CD4-positive, alpha-beta T cell treated with Interleukin-15 for 1 hour (primary cell): ENCODE measurements at places on chromosomes 16 and 17.

DNA sequence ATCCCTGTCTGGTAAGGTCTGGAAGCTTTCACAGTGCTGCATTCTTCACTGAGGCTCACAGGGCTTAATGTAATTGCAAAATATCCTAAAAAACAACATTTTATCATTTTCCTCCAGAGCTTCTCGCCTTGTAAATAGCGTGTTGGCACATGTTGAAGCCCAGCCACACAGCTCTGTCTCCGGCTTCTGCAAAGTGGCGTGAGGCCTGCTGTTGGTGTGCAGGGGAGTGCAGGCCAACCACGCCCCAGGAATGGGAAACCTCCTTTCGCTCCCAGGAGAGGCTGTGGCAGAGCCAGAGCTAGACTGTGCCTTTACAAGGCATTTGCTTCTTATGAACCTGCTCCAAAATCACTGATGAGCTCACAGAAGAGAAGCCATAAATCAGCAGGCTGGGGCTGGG lies 248.2 kb upstream of the MAF start:
- no peak for DNase-seq

DNA sequence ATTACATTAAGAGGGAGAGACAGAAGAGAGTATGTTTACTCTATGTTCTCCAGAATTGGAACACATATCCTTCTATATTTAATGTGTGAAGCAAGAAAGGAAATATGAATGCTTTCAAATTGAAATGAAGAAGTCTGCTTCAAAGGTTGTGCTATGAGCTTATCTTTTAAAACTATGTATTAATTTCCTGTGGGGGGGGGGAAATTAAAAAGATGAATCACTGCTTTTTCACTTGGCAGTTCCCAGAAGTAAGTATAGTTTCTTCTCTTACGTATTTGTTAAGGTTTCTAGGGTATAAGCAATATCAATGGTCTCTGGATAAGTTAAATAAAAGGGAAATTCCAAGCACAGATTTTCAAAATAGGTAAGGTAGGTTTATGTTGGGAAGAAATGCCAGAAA lies 7.0 kb downstream of the TERF2 start:
- no peak for DNase-seq

DNA sequence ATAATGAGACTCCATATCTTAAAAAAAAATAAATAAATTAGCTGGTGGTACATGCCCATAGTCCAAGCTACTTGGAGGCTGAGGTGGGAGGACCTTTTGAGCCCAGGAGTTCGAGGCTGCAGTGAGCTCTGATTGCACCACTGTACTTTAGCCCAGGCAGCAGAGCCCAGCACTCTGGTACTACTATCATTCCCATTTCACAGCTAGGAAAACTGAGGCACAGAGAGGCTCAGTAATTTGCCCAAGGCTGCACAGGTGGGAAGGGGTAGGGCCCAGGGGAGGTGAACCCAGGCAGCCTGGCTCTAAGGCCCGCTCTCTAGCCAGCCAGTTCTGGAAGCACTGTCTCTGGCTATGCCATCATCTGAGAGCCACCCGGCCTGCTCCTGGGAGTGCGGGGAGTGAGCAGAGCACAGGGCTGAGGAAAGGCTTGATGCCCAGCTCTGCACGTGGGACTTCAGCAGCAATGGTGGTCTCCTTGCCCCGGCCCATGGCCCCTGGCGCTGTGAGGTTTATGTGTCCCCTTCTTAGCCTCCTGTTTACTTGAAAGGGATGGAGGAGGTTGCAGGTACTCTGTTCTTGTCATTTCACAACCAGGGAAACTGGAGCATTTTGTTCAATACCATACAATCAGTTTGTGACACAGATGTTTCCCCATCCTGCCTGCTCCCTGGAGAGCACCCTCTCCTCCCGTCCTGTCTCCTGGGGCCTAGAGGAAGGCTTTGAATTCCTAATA lies 222.3 kb downstream of the KATNIP start:
- DNase-seq = no peak

GRCh38 chr17:13474073-13474800 lies 127.5 kb downstream of the HS3ST3A1 start:
- DNase-seq = no peak

DNA sequence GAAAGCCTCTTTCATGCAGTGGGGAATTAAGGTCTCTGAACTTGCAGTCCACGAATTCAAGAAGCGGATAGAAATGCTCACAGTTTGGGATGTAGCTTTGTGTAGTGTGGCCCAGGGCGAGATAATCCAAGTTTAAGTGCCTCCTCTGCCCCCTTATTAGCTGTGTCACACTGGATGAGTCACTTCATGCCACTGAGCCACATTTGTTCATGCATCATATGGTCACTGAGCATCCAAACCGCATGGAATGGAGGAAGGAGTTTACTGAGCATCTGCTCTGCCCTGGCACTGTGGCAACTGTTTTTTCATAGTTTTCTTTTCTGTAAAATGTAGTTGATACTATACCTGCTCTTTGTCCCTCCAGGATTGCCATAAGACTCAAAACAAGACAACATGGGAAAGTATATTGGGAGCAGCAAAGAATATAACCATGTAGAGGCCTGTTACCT lies 15.1 kb upstream of the DHX8 start:
- no peak for DNase-seq

- DNase-seq = no peak
Observed at GRCh38 chr16:10880594-10881452, 3.8 kb downstream of the CIITA start.

- DNase-seq = no peak
Observed at GRCh38 chr16:55257966-55258613, 65.9 kb upstream of the IRX6 start.

DNA sequence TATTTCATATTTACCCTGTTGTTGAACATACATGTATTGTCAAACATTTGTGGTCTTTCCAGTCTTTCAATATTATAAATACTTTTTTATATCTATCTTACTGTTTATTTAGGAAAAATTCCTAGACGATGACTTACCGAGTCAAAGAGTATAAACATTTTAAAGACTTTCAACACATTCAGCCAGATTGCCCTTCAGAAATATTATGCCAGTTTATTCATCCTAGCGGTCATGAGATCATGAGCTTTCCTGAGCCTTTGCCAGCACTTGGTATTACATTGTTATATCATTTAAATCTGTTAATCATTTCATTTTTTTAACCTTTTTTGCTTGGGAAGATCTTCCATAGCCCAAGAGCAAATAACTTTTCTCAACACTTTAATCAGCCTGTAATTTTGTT lies 197.4 kb downstream of the SPECC1 start:
- DNase-seq = no peak
